ENCODE measurements at places on chromosomes 12 and 14.

DNA sequence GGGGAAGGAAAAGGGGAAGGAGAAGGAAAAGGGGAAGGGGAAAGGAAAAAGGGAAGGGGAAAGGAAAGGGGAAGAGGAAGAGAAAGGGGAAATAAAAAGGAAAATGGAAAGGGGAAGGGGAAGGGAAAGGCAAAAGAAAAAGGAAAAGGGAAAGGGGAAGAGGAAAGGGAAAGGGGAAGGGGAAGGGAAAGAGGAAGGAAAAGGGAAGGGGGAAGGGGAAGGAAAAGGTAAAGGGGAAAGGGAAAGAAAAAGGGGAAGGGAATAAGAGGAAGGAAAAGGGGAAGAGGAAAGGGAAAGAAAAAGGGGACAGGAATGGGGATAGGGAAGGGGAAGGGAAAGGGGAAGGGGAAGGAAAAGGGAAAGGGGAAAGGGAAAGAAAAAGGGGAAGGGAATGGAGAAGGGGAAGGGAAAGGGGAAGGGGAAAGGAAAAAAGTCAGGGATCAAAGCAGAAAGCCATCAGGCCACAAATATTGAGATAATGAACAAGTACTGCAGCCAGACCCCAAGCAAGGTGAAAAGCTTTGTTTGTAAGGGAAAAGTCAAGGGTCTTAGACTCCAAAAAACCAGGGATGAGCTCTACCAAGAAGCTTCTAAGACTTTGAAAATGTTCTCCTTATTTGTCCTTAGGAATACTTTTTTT, 20.0 kb downstream of the DICER1 start:
- DNase-seq = no peak

DNA sequence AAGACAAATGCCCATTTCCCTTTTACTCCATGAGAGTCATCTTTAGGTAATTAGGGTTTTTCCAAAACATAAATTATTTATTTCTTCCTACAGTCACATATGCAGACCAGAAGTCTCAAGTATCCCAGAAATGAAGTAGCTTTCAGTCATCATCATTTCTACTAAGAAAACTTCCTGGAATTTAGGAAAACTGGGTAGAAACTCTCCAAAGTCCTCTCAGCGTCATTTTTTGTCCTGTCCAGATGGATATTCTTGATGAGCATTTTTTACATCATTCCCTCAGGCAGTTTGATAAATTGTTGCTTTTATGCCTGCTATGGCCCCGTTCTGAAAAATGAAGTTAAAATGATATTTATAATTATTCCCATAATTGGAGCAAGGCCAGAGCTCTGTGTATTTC, 93.9 kb upstream of the DCN start:
- no peak for DNase-seq

- DNase-seq = no peak
Measured at GRCh38 chr14:98293576-98293975, 978.4 kb downstream of the BCL11B start.

GRCh38 chr12:50590869-50591268, 86.1 kb downstream of the DIP2B start:
- DNase-seq = no peak

GRCh38 chr12:120361506-120362208, 7.3 kb downstream of the MSI1 start:
- DNase-seq = no peak

GRCh38 chr14:100816950-100817901, 8.7 kb upstream of the MEG3 start:
- DNase-seq = no peak

- DNase-seq = no peak
Measured at GRCh38 chr14:36657399-36658122, 4.1 kb upstream of the PAX9 start.

- no peak for DNase-seq
Measured at GRCh38 chr12:18567787-18568186, 170.0 kb downstream of the PLCZ1 start.

- DNase-seq = no peak
Measured at GRCh38 chr12:6631549-6631961, 4.2 kb downstream of the LPAR5 start.
